Ammon's horn (tissue), 1 donor: ENCODE measurements at places on chromosomes 5 and 9.

DNA sequence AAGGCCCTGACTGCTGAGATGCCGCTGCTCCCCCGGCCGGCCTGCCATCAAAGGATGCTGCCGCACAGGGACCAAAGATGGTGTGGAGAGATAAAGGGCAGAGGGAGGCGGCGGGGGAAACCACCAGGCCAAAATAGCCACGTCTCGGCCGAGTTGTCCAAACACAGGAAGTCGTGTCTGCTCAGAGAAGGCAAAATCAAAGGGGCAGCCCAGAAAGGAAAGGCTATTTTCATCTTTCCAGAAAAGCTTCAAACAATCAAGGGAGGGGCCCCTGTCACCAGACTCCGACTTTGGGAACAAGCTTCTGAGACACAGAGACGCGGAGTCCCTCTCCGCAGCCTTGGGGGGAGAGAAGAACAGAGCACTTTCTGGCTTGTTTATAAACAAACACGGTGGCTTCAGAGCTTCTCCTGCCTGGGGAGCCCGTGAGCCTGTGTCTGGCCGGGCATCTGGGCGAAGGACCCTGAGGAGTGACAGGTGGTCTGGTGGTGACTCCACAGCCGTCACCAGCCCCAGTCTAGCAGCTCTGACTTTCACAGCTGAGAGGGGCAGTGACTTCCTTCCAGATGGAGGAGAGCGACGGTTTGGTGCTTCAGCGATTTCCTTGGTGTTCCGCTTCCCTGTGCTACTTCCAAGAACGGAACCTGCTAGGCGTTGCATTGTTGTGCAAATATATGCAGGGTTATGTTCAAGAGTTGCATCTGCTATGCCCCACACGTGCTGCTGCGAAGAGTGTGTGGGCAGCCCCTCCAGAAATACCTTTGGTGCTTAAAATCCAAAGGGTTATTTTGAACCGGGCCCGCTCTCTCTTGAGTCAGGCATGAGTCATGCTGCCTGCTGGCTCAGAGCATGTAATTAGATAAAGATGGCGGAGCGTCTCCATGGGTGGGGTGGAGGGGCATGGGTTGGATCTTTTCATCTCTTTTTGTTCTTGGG is 24.0 kb downstream of the ADAMTSL2 start:
- peak; percentile 72 for DNase-seq

DNA sequence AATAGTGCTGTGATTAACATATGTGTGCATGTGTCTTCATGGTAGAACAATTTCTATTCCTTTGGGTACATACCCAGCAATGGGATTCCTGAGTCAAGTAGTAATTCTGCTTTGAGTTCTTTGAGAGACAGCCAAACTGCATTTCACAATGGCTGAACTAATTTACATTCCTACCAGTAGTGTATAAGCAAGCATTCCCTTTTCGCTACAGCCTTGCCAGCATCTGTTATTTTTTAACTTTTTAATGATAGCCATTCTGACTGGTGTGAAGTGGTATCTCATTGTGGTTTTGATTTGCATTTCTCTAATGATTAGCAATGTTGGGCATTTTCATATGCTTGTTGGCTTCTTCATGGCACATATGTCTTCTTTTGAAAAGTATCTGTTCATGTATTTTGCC is 308.5 kb downstream of the ARRDC3 start:
- DNase-seq: no peak

DNA sequence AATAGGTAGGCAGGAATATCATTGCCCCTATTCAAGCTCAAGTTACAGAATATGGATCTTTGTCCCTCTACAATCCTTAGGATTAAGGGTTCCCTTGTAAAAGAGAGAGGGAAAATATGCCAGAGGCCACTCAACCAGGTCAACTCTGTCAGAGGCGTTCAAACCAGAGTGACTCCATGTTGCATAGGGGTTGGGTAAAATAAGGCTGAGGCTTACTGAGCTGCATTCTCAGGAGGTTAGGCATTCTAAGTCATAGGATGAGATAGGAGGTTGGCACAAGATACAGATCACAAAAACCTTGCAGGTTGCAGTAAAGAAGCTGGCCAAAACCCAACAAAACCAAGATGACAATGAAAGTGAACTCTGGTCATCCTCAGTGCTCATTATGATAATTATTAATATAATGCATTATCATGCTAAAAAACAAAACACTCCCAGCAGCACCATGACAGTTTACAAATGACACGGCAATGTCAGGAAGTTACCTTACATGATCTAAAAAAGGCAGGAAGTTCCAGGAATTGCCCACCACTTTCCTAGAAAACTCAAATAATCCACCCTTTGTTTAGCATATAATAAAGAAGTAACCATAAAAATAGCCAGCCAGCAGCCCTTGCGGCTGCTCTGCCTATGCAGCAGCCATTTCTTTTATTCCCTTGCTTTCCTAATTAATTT is 64.8 kb downstream of the ERP44 start:
- DNase-seq: no peak

DNA sequence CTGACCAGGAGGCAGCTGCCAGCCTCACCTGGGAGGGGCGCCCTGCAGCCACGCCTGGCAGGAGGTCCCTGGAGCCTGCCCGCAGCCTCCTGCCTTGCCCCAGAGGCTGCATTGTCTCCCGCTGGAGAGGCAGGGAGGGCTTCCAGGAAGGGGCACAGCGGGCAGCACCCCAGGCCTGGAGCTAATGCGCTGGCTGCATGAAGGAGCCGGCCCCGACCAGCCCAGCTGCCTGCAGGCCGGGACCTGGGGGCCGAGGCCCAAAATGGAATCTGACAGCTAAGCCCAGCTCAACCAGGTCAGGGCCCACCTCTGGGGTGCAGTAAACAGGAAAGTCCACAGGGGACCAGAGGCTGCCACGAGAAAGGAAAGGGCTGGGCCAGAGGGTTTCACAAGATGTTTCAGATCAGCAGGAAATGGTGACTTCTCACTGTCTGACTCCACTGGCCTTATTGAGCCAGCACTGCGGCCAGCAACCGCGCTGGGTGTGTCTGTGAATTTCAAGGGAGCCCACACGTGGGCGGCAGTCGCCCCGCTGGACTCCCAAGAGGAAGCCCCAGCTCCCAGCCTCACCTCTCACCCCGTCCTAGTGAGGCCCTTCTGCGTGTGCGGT is 18.6 kb upstream of the NOTCH1 start:
- peak; percentile 69 for DNase-seq

GRCh38 chr9:81717747-81718077 is 28.4 kb upstream of the TLE1 start:
- peak; percentile 21 for DNase-seq

- DNase-seq: no peak
Measured at GRCh38 chr9:127965953-127966352, 14.8 kb downstream of the EEIG1 start.

DNA sequence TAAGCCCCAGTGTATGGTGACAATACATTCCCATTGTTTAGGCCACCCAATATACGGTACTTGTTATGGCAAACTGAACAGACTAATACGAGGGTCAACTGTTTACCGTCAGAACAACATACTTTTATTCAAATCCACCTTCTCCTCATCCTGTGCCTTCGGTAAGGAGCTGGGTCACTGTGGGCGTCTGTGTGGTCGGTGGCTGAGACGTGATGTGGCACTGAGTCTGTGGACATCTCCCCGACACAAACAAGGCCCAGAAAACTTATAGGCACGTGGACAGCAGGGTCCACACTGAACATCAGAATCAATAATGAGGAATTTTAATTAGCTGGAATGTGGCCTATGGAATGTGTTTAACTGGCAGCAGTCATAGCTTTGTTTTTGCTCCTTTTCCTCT is 154.3 kb upstream of the IRX2 start:
- DNase-seq: no peak

GRCh38 chr5:165137701-165138100 is 1632.3 kb downstream of the MAT2B start:
- no peak for DNase-seq

- DNase-seq: no peak
Measured at GRCh38 chr9:129867136-129868022, 32.1 kb downstream of the USP20 start.

DNA sequence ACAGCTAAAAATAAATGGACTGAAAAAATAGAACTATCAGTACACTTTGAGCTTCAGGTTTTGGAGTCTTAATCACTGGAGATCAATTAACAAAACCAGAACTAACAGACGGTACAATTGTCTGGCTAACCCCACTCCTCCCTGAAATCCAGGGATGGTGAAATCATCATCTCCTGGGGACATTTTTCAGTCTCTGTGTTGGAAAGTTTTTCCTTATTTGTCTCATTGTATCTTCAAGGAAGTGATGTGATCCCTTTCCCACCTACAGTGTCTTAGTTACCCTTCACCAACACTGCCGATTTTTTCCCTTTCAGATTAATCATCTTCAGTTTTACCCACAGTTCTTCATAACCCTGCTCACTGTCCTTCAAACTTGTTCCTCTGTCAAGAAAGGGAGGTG is 81.9 kb downstream of the MAP1B start:
- no peak for DNase-seq

DNA sequence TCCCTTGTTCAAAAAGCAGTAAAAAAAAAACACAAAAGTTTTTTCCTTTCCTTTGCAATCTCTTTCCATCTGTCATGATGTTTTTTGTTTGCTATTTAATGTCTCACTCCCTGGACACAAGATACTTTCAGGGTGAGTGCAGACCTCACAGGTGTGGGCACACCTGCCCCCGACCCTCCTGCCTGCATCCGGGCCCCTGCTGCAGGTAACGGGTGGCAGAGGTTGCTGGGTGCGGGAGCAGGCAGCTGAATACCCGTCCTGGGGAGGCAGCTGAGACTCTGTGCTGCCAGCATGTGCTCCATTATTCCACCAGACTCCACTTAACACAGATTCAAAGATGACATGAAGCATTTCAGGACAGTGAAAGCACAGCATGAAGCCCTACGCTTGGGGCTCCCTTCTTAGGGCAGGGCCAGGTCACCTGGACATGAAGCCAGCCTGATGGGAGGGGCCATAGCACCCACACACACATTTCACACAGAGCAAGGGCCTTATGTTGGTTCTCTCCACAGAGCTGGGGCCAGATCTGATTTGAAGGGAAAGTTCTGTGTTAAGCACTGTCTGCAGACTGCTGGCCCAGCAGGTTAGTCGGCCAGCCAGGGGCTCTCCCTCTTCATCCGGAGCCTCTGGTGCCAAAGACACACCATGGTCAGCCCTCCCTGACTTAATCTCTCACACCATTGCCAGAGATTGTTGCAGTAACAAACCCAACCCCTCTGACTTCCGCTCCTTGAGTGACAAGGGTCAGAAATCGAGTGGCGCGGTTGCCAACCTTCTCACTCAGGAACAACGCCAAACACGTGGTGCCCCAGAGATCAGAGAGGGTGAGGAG is 13.0 kb downstream of the NEK6 start:
- DNase-seq: no peak

DNA sequence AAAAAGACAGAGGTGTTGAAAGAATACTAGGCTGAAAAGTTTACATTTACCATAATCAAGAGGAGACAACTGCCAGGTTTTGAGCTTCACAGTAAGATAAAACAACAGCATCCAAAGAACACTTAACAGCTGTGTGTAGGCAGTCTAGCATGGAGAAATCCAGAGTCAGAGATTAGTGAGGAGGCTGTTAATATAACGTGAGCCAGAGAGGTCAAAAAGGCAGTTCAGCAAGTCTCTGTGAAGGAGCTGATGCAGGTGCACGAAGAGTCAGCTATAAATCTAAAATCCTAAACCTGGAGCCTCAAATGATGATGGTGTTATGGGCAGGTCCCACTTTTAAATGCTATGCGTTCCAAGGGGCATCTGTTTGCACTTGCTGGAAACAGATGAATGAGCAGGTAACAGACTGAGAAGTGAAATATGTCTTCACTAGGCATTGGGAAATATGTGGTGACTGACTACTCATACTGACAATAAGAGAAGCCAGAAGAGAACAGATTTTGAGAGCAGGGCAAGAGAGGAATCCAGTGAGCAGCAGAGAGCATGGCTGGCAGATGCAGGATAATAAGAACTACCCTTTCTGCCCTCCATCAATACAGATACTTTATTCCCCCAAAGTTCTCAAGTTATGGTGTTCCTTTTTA is 8.7 kb downstream of the APTX start:
- DNase-seq: no peak

DNA sequence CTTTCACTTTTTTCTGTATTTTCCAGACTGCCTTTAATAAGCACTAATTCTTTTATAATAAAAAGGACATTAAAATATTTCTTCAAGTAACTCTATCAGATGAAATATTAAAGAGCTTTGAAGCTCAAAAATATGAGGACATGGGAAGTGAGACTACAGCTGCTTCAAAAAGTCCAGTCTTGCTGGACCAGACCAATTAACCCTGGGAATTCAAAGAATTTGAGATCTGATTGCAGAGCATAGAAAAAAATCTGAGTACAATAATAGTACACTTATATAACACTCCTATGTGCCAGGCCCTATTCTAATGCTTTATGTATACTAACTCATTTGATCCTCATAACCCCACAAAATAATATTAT is 9.8 kb downstream of the TMEM245 start:
- DNase-seq: no peak

- DNase-seq: no peak
Measured at GRCh38 chr9:119357336-119358096, 11.7 kb downstream of the BRINP1 start.

DNA sequence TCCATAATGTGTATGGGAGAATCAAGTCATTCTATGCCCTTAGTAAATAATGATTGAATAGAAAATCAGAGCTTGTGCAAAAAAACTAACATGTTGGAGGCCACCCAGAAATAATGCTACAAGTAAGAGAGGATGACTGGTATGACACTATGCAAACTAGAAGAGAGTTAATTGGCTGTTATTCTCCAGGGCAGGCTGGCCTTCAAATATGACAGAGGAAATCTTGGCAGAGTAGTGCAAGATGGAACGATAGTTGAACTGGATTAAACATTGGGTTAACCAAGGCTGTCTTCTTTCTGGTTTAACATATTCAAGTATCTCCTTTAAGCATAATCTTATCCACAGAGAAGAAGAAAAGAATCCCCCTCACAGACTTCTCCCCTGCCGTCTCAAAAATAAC is 196.1 kb downstream of the MPDZ start:
- no peak for DNase-seq

- DNase-seq: no peak
Measured at GRCh38 chr5:174559141-174559540, 165.2 kb upstream of the MSX2 start.

DNA sequence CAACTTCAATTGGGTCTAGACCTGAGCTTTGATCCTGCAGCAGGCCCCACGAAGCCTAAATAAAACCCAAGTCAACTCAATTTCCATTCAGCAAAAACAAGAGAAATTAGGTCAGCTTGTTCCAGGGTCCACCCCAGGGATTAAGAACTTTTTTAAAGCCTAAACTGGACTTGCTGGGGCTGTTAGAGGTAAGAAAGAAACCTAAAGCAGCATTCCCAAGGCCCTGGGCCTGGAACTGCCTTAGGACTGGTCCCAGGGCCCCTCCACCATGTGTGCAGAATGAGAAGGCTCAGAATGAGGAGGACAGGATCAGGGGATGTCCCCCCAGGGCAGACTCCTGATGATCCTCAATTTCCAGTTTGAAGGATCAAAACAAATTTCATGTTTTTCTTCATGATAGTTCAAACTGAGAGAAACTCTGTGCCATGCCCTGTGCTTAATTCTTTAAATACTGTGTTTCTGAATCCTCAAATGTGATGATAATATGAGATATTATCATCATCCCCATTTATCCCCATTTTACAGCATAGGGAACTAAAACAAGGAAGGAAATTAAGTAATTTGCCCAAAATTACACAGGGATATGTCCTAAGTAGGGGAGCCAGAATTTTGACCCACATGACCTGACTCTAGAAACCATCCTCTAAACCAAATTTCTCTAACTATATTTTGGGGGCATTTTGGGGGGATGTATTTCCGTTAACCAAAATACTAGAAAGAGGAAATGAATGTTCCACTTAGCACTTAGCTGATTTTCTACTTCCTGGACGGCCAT is 64.5 kb downstream of the DENND1A start:
- no peak for DNase-seq

- DNase-seq: no peak
Measured at GRCh38 chr9:78118742-78119473, 87.3 kb upstream of the GNAQ start.

GRCh38 chr9:68750786-68751185 is 45.7 kb downstream of the PIP5K1B start:
- DNase-seq: no peak
